ENCODE measurements at places on chromosomes 4 and X.

GRCh38 chr4:55398966-55399365 is 3.2 kb downstream of the TMEM165 start:
- no peak for DNase-seq

- DNase-seq = no peak
Observed at GRCh38 chr4:25637581-25638220, 17.9 kb upstream of the SLC34A2 start.

- no peak for DNase-seq
Observed at GRCh38 chr4:59086410-59086809, 1976.2 kb upstream of the IGFBP7 start.

GRCh38 chrX:134171661-134172587 is 65.1 kb upstream of the CCDC160 start:
- DNase-seq = peak; percentile 33

DNA sequence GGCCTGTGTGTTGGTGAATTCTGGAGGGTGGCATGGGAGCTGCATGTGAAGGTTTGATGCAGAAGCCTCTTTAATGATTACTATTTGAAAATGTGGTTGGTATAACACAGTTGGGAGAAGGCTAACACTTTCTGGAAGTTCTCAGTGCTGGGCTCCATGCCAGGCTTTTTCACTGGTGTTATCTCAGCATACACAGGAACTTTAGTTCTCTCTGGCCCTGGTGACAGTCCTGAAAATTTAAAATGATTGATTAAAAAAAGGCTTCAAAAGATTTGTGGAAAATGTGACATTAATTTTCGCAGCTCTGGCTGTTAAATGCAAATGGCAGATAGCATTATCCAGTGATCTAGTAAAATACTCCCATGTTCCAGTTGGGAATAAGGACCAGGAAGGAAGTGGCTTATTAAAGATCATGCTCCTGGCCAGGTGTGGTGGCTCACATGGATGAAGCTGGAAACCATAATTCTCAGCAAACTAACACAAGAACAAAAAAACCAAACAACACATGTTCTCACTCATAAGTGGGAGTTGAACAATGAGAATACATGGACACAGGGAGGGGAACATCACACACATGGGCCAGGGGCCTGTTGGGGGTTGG is 36.6 kb downstream of the DIPK2B start:
- DNase-seq = no peak

- no peak for DNase-seq
Observed at GRCh38 chr4:7607156-7607910, 172.6 kb upstream of the PSAPL1 start.

DNA sequence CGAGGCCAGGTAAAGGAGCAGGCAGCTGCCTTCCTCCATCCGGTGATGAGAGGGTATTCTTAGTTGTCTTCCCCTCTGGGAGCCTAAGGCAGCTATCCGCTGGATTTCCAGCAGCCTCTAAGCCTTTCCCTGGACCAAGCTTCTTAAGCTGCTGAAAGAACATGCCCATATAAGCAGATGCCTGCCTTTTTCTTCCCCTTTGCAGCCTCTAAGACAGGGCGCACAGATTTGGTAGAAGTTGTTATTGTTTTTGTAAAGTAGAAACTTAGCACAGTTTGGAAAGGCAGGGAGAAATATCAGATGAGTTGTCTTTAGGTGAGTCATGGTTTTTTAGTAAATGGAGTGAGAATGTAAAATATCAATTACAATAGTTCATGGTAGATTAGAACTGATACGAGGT is 210.8 kb downstream of the ARHGAP10 start:
- no peak for DNase-seq
